ENCODE measurements at places on chromosomes 7 and 10.

DNA sequence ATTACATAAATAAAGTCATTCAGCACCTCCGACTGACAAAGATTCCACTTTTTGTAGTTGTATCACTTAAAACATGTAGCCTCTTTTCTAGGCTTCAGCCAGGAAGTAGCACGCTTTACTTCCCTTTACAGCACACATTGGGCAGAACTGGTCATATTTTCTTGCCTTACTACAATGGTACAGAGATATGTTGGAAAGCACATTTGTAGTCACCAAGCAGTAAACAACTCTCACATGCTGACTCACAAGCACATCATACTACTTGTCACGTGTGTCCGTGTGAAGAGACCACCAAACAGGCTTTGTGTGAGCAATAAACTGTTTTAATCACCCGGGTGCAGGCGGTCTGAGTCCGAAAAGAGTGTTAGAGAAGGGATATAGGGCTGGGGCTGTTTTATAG lies 1071.8 kb downstream of the DNAJB9 start:
- no peak for DNase-seq

GRCh38 chr10:94583124-94583523 lies 37.5 kb downstream of the HELLS start:
- DNase-seq = no peak

DNA sequence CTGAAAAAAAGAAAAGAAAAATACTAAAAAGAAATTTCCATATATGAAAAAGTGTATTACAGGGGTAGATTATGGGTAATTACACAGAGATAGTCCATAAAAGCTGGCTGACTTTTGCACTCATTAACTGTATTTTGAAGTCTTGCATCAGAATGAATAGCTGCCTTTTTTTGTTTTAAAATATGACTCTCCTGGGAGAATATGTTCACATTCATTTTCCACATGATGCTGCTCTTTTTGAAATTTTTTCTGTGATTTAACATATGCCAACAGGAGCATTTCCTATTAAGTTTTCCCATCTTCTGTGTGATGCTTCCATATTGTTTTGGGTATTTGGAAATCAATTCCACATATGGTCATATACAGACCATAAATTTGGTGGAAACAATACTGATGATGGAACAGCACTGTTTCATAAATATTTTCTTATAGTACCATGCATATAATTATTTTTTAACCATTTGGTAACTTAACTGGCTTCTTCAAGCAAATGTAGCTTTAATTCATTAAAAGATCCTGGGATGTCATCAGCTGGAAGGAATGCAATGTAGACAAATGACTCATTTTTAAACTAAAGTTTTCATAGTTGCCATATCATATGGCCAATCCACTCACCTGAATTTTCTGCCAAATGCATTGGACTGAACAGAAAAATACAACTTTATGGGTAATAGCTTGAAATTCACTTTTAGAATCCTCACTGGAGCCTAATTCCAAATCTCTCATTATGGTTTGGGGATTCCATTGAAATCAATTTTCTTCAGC lies 313.9 kb upstream of the GLI3 start:
- no peak for DNase-seq

DNA sequence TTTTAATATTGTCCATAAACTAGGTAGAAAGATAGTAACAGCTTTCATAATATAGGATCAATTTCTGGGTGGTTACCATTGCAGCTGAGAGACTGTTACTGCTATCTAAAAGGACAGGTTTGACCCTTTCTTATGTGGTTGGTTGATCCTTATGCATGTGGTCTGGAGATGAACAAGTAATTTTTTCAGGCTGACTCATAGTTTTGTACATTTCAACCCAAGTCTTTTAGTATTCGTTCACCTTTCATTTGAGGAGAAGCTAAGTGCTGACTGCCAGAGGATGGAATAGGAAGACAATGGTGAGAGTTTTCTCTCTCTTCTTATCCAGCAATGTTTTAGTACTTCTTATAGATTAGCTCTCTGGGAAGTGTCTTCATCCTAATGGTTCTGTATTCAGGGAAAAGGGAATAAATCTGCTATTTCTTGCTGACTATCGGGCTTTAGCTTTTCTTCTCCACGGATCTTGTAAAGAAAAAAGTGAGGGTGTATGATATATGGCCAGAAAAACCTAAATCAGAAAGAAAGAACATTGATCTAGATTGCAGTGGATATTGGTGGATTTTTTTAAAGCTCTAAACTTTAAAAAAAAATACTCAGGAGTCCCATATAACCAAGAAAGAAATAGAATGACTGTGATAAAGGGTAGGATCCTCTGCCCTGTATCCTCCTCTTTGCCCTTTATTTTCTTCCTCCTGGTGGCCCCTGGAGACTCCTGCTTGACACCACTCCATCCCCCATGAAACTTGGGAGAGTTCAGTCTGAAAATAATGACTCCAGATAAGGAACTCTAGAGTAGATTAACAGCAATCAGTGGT lies 88.0 kb downstream of the CPED1 start:
- peak; percentile 76 for DNase-seq

DNA sequence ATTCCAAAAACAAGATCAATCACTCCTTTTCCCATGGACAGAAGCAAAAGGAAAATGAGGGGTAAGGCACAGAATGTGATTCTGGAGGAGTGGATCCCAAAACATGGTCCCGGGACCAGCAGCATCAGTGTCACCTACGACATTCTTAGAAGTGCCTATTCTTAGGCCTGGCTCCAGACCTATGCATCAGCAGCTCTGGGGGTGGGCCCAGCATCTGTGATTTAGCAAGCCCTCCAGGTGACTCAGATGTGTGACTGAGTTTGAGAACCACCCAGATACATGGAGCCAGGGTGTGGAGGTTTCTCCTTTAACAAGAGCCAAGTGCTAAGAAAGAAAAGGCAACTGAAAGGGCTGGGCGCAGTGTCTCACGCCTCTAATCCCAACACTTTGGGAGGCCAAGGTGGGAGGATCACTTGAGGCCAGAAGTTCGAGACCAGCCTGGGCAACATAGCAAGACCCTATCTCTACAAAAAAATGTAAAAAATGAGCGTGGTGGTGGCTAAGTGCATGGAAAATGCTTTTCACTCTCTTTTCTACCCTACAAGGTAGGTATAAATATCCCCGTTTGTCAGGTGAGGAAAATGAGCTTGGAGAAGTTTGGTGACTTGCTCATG lies 17.1 kb upstream of the ARPC1A start:
- peak; percentile 16 for DNase-seq

DNA sequence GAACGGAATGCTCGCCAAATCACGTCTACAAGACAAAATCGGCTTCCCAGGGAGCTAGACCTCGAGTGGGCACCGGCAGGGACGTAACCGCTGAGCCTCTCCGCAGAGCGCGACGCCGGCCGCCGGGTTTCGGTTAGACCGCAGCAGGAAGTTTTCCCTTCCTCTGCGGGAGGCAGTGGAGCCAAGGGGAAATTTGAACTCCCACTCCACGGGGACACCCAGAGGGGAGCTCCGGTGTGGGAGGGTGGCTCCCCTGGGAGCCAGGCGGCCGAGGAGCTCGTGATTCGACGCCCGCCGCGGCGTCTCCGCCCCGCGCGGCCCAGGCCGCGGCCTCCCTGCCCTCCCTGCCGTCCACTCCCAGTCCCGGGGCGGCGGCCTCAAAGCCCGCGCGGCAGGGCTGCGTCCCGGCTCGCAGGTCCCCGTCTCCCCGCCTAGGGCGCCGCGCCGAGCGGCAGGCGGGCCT lies 426 bp downstream of the SYPL1 start:
- DNase-seq = peak; percentile 80

Measured in EH (cell line).